Esophagus squamous epithelium (tissue), 5 donors: ENCODE measurements at places on chromosomes 7 and 10.

- DNase-seq = no peak
Observed at GRCh38 chr7:2484868-2485267, 8.7 kb upstream of the GRIFIN start.

DNA sequence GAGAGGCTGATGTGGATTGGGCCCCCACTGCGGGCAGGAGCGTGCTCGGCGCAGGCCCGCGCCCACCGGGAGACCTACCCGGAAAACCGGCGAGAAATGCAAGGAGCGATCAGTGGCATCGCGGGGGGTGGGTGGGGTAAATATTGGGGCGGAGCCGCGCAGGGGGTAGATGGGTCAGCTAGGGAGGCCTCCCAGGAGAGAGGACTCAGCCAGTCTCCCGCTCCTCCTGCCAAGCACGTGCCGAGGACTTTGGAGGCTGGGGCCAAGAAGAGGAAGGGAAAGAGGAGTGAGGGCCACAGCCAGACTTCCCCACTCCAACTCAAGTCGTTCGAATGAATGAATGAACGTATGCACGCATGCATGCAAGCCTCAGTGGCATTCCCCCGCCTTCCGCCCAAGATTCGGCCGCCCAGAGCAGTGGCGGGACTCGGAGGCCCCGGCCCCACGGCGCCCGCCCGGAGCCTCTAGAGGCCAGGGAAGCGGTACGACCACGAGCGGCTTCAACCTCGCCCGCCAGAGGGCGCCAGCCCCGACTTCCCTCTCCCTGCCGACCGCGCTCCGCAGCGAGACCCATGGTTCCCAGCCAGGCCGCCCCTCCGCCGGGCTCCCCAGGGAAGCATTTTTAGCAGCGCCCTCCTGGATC lies 3.6 kb downstream of the NPM3 start:
- DNase-seq = peak; percentile 17

DNA sequence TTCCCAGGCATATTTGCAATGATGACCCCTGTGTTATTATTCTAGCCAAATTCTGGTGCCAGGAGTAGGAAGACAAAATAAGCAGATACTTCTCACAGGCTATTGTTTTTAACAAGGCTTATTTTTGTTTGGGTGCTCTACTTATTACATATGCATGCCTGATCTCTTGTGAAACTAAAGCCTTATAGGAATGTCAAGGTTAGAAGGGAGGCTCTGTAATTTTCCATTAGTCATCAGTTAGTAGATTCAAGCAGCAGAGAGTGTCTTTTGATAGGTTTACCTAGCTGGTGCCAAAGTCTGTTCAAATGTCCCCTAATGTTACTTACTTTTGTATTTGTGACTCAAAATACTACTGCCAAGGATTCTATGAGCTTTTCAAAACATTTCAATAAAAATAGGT lies 11.7 kb upstream of the TMEM106B start:
- DNase-seq = no peak

GRCh38 chr7:150385302-150385723 lies 6.2 kb downstream of the ZNF775 start:
- DNase-seq = no peak

DNA sequence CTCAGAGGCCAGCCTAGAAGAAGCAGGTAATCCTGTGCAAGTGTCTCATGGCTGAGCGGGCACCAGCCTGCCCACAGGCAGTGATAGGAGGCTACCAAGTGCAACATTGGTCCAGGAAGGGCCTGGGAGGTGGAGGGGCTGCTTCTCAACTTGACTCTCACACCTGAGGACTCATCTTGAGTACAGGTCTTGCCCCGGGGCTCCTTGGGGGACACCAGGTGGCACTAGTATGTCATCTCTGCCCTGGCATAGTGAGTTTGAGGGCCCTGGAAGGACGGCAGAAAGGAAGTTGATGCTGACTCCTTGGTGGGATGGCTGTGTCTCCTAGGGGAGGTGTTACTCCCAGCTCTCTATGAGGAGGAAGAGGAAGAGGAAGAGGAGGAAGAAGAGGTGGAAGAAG lies 2.3 kb downstream of the CCDC136 start:
- no peak for DNase-seq

GRCh38 chr7:127890726-127891125 lies 140.5 kb downstream of the LRRC4 start:
- DNase-seq = no peak

GRCh38 chr10:44998146-44998631 lies 2.5 kb upstream of the ZNF22 start:
- no peak for DNase-seq

DNA sequence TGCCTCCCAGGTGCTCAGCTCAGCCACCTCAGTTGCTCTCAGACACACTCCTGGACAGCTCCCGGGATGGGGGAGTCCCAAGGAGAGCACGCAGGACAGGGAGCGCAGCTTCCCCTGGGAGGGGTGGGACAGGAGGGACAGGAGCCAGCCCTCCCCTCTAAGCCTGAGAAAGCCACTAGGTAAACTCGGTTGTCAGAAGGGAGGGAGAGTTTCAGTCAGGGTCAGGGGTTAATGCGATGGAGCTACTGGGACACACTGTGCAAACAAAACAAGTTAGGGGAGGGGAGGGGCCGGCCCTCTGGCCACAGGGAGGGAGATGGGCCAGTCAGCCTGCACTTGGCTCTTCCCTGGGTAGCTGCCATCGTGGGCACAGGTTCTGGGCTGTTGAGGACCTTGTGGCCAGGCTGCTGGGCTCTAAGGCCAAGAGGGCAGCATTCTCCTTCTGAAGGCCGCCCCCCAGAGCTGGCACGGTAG lies 31.1 kb downstream of the KAZALD1 start:
- DNase-seq = no peak

GRCh38 chr7:83267141-83267631 lies 104.5 kb upstream of the PCLO start:
- DNase-seq = no peak

DNA sequence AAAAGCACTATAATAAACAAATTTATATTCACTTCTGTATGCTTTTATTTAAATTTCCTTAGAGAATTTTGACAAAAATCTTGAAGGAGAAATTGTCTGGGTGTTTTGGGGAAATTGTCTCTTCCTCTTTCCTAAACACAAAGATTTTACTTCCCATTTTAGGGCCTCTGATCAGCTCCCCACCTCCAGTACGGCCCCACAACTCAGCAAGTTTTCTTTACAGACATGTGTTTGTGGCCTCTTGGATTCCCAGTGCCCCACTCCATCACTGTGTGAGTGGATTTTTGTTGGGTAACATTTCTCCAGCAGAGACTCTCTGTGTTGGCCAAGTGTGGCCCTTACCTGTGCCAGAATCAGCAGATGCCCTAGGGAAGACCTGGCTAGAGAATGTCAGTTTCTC lies 182.8 kb upstream of the CDC14C start:
- no peak for DNase-seq

DNA sequence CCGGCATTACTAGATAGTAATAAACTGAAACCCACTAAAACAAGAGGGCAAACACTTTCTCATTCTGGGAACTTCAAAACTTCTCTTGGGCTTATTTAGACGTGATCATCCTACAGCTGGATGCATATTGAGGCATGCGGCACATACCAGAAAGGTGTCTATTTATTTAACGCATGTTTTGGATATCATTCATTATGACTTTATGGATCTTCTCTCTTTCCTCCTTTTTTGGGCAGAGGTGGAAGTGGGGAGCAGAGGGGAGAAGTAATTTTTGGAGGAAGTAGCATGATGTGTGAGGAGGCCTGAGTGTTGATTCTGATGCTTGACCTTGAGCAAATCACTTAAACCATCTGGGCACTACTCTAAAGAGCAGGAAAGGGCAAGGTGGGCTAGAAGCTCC lies 270.6 kb downstream of the TRIL start:
- DNase-seq = no peak

DNA sequence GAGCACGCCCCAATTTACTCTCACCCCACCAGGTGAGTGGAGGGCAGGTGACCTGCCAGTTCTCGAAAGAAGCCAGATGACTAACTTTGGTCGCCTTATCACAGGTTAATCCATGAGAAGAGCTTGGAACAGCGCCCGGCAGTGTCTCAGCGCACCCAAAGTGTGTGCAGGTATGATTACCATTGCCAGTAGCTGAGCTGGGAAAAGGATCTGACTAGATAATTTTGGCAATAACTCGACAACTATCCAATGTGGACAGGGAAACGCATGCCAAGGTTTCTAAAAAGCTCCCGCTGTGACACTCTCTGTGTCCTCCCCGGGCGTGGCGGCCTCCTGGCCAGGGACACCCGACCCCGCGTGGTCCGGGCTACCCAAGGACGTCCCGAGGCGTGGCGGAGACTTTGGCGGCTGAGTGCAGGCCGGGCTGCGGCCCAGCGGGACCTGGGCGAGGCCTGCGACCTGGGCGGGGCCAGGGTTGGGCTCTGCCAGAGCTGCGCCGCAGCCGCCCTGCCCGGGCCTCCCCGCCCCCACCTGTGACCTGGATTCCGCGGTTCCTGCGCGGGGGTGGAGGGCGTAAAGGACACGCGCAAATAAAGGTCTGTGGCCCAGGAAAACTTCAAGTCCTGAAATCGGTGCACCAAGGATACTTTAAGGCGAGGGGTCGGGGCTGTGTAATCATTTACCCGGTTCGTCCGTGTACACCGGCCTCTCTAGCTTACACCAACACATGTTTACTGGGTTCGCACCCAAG lies 13.7 kb upstream of the WAPL start:
- DNase-seq = no peak

GRCh38 chr10:22476601-22477321 lies 131.5 kb downstream of the SPAG6 start:
- DNase-seq = no peak

GRCh38 chr10:114387784-114388183 lies 16.5 kb downstream of the AFAP1L2 start:
- no peak for DNase-seq

DNA sequence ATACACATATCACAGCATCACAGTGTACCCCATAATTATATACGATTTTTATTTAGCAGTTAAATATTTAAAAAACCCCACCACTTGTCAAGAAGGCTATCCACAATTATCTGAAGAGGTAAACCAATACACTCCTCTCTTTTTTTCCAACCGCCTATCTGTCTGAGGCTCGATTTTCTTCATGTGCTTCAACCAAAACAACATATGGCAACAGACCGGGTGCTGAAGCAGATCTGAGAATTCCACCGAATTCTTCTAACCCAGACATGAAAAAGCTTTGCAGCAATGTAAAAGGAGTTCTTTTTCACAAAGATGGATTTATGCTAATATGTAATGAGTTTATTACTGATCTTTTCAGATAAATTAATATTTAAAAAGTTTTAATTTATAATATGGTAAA lies 132.4 kb upstream of the RHEB start:
- DNase-seq = no peak

DNA sequence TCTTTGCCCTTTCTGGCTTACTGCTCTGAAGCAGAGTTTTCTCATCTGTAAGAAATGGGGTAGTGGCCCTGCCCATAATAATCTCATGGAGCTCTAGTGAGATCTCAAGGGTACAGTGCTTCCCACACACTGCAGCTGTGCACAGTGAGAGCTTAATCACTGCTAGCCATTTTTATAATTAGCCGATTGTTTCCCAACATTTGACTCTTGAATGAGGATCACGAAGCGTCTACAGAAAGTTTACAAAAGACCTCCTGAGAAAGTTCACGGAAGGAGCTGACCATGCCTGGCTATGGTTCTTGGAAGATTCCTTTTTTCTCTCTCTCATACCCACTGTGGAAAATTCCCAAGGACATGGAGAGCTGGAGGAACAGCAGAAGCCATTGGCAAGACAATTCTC lies 70.4 kb downstream of the FAM171A1 start:
- no peak for DNase-seq

GRCh38 chr10:51235865-51236264 lies 161.6 kb downstream of the PRKG1 start:
- DNase-seq = no peak

GRCh38 chr10:1788401-1788800 lies 51.1 kb upstream of the ADARB2 start:
- no peak for DNase-seq

GRCh38 chr7:127738859-127739258 lies 86.9 kb downstream of the SND1 start:
- DNase-seq = no peak

- no peak for DNase-seq
Observed at GRCh38 chr7:44698046-44698580, 50.5 kb upstream of the ZMIZ2 start.

GRCh38 chr10:5449823-5450222 lies 37.5 kb downstream of the NET1 start:
- DNase-seq = no peak

GRCh38 chr10:84336406-84337090 lies 8.2 kb downstream of the CCSER2 start:
- DNase-seq = no peak

GRCh38 chr10:72322030-72322279 lies 32.8 kb downstream of the DNAJB12 start:
- DNase-seq = no peak

DNA sequence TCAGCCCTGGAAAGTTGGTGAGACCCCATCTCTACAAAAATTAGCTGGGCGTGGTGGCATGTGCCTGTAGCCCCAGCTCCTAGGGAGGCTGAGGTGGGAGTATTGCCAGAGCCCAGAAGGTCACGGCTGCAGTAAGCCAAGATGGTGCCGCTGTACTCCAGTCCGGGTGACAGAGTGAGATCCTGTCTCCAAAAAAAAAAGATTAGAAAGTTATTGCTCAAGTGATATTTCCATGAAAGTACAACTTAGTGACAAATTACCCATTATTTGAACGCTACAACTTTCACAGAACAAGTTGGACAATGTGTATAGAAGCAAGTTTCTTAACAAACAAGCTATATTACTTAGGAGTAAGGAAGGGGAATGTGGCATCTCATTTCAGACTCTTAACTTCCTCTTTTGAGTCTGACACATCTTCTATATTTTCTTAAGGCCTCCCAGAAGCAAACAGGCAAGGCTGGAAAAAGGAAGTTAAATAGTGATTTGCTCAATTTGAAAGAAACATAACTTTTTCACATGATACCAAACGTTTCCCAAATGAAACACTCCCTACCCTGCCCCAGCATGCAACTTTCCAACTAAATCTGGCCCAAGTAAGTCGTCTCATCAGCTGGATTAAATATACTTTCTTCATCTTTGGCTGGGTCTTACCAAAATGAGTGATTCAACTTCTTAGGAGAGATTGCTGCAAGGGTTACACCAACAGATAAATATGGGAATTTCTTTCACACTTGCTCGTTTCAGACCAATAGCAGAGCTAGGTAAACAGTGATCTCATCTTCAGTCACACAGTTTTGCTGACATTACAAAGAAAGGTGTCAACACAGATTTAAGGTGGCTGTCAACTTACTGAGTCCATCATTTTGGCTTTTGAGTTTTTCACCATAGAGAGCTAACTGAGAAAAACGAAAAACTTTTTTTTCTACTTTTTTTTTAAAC lies 66.3 kb upstream of the KLF6 start:
- no peak for DNase-seq

DNA sequence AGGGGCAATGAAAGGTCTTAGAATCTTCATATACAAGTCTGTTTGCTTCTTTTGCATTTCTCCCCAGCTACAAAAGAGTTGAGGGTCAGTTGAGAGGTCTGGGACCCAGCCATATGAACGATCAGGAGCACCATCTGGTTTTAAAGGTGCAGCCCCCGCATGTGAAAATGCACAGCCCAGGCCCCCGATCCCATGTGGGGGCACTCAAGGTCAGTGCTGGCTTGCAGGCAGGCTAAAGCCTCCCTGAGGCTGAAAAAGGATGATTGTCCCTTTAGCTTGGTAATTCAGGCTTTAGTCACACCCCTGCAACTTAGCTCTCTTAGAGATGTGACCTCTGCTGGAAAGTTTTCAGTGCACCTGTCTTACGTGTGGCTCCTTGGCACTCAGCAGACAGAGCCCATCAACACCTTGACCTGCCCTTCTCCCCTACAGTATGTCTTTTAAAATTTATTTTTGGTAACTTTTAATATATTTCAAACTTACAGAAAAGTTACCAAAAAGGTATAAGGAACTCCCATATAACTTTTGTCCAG lies 80.1 kb upstream of the PDCD4 start:
- no peak for DNase-seq

GRCh38 chr7:45106-46090 lies 147.0 kb upstream of the FAM20C start:
- DNase-seq = no peak
